RWPE1 (cell line): ENCODE measurements at places on chromosomes 12 and 14.

GRCh38 chr12:52404951-52405350 is 1.2 kb downstream of the KRT82 start:
- no peak for DNase-seq

- no peak for DNase-seq
Measured at GRCh38 chr12:15163030-15163976, 57.9 kb downstream of the RERG start.

- peak; percentile 8 for DNase-seq
Measured at GRCh38 chr12:112590281-112590680, 171.5 kb downstream of the PTPN11 start.

DNA sequence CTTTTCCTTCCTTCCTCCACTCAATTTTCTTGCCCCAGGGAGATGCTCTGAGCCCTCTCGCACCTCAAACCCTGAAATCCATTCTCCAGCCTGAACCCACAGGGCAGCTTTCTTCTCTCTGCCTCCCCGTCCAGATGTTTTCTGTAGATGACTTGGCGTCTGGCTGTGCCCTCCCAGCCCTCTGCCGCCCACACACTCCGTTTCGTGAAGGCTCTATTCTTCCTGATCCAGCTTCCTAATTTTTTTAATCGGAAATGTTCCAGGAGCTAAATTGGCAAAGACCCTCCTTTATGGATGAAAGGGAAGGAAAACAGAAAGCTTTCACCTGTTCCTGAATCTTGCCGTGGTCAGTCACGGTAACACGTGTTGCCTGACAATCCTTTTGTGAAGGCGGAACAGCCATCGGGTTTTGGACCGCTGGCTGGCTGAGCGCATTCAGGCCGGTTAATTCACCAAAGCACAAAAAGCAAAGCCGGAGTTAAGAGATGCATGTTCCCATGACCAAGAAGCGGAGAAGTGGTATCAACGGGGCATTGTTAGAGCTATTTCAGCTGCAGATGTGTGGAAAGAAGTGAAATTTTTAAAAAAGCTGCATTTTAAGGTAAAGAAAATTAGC is 70.2 kb upstream of the FBRSL1 start:
- DNase-seq: no peak

DNA sequence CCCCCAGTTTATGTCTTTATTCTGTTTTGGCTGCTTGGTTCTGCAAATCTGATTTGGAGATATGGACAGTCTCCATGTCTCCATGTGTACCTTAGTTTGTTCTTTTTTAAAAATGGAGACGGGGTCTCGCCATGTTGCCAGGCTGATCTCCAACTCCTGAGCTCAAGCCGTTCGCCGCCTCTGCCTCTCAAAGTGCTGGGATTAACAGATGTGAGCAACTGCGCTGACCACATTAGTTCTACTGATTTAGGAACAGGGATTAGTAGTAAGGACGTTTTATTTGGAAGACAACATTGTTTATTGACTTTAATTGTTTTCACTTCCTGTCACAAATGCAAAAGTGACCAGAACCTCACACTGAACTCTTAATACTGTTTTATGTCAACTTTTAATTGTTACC is 14.7 kb downstream of the AEBP2 start:
- DNase-seq: no peak

DNA sequence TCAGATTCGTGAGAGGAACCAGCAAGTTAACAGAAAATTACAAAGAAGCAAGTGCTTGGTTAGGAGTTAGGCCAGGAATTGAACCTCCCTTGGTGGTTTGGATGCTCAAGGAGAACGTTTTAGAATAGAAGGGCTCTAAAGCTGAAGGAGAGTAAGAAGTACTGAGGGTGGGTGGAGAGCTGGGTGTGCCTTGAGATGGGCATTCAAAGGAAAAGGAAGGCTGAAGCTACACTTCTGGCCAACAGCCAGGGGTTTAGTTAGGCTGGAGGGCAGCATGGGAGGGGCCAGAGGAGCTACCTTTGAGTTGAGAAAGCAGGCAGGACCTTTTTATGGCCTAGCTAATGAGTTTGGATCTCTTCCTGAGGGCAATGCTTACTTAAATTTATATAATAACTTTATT is 421.2 kb downstream of the CCDC91 start:
- DNase-seq: no peak

DNA sequence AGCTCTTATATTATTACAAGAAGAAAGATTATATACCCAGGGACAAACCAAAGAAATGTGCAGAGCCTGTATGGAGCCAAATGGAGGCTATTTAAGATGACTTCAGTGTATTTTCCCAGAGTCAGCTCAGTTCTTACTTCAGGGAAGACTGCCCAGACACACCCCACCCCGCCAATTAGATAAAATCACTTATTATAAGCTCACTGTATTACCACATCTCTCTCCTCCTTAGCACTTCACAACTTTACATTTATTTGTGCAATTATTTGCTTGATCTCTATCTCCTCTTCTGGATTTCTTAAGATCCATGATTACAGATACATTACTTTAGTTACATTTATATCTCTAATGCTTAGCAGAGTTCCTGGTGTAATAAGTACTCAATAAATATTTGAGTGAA is 24.7 kb upstream of the WDR89 start:
- no peak for DNase-seq

DNA sequence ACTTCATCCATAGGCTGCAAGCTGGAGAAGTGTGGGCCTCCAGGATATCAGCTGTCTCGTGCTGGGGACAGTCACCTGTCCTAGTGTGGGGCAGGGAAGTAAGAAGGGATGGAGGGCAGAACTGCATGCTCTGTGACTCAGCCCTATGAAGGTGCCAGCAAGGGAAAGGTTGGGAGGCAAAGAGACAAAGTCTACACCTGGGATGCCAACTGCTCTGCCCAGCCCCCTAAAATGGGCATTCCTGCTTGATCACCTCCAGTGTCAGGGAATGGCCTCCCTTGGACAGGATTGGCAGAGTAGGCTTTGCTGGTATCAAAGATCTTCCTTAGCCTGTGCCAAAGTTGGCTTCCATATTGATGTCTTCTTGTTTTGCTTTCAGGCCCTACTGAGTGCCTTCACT is 335.0 kb downstream of the BCL11B start:
- no peak for DNase-seq

DNA sequence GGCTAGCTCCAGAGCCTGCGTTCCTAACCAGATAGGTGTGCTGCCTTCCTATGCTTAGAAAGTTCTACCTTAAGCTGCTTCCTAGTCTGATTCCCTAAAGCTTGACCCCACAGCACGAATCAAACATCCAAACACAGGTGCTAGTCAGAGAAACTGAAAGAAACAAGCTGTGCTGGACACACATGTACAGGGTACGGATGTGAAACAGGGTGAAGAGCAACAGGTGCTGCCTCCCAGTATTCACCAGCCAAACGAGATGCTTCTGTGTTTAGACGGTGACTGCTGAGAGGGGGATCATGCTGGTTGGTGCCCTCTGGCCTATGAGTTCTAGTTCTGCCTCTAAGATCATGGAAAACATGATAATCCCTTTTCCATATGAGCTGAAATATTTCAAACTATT is 105.3 kb downstream of the GRIP1 start:
- DNase-seq: no peak

- DNase-seq: no peak
Measured at GRCh38 chr12:126936181-126936851, 1330.7 kb upstream of the TMEM132C start.

GRCh38 chr12:89678225-89678624 is 30.4 kb downstream of the ATP2B1 start:
- DNase-seq: no peak

DNA sequence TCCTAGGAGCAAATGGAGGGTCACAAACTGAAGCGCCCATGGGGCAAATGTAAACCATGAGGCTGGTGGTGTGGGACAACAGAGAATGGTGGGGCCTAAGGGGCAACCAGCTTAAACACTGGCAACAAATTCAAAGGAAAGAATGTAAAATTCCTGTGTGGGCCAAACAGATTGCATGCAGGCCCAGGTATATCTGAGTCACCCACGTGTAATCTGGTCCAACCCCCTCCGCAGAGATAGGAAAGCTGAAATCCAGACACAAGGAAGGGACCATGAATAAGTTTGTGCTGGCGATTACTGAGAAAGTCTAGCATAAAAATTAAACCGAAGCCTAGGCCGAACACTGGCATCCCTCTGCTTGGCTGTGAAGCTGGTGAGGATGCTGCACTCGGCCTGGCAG is 71.6 kb downstream of the ITPK1 start:
- peak; percentile 89 for DNase-seq

DNA sequence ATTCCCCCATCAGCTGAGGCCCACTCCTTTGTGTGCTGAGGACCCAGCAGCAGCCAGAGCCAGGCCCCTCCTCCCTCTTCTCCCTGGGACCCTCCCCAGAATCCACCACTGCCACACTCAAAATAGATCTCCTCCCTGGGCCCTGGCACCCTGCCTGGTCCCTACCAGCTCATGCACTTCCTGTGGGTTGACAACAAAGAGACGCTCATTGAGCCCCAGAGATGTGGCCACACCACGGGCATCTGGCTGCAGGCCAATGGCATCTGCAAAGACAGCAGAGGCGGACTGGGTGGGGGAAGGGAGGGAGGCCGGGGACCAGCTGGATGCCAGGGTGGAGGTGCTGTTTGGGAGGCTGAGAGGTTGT is 16.0 kb upstream of the ENDOU start:
- no peak for DNase-seq

DNA sequence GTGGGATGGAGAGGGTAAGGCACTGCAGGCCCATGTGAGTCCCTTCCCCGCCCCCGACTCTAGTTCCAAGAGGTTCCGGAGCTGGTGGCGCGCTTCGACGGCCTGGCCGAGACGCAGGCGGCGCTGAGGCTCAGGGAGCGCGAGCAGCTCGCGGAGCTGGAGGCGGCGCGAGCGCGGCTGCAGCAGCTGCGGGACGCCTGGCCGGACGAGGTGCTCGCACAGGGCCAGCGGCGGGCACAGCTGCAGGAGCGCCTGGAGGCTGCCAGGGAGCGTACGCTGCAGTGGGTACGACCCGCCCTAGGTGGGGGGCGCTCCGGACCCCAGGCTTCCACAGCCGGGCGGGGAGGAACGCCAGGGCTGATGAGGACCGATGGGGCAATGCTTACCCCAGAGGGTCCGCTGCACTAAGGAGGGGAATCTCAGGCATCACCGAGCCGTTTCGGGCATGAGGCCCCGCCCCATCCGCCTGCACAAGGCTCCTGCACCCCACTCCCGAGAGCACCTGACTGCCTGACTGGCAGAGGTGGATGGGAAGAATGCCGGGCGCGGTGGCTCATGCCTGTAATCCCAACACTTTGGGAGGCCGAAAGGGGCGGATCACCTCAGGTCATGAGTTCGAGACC is 4.9 kb downstream of the CFAP73 start:
- DNase-seq: no peak

GRCh38 chr12:100187068-100187467 is 13.5 kb upstream of the ACTR6 start:
- DNase-seq: no peak

DNA sequence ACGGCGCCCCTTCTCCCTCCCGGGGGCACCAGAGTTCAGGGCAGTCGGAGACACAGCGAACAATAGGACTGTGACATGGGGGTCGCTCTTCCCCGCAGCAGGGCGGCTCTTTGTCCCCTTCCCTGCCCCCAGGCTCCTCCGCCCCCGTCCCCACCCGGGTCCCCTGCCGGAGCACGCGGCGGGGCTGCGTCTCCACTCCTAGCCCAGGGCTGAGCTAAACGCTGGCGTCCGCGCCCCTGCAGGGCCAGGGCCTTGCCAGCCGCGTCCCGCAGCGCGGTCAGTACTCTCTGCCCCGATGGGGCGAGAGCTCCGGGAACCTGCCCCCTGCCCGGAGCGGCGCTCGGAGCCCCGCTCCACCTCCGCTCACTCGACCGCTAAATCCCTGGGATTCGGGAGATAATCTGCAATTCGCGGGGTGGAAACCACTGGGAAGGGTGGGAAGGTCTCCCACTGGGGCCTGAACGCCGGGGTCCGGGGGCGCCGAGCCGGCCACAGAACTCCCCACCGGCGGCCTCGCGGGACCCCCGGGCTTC is 825 bp upstream of the CCDC85C start:
- DNase-seq: peak; percentile 39

DNA sequence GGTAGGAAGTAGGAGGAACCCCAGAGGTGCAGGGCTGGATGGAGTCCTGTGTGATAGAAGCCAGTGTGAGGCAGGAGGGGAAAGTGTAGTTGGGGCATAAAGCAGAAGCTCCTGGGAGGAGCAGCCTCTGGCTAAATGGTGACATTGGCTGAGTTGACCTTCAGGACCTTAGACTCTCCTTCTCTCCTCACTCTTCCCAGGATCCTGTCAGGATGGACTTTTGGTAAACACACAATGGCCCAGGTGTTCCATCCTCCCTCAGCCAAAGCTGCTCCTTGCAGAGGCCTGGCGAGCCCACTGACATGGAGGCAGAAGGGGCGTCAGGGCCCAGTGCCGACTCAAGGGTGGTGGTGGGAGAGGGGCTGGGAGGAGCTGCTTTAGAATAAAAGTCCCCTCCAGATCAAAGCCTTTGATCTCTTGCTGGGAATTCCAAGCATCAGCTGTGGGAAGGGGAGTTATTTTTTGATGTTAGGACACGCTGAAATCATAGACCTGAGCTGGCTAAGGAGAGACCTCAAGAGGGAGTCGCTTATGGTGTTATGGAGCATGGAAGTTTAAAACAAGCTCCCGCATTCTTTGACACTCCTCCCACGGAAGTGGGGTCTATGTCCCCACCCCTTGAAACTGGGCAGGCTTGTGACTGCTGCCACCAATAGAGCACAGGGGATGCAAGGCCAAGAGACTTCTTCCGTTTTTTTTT is 44.1 kb downstream of the SMIM41 start:
- no peak for DNase-seq
